NCI-H1436 (cell line): ENCODE measurements at places on chromosomes 5 and 9.

DNA sequence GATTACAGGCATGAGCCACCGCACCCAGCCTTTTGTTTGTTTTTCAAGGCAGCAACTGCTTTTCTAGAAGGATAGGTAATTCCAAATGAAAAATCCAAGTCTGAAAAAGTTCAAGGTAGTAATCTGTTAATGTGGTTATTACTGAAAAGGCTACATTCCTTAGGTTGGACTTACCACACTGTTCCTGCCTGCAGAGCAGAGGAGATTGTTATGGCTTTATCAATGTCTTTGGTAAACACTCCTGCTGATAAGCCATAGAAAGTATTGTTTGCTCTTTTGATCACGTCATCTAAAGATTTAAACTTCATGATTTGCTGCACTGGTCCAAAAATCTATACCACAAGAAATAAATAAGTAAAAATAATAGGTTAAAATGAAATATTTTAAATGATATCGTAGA lies 43.4 kb downstream of the ALDH1A1 start:
- DNase-seq = no peak

GRCh38 chr5:39469777-39470415 lies 45.1 kb upstream of the DAB2 start:
- no peak for DNase-seq

- DNase-seq = no peak
Observed at GRCh38 chr5:462051-462481, 19.1 kb downstream of the EXOC3 start.

DNA sequence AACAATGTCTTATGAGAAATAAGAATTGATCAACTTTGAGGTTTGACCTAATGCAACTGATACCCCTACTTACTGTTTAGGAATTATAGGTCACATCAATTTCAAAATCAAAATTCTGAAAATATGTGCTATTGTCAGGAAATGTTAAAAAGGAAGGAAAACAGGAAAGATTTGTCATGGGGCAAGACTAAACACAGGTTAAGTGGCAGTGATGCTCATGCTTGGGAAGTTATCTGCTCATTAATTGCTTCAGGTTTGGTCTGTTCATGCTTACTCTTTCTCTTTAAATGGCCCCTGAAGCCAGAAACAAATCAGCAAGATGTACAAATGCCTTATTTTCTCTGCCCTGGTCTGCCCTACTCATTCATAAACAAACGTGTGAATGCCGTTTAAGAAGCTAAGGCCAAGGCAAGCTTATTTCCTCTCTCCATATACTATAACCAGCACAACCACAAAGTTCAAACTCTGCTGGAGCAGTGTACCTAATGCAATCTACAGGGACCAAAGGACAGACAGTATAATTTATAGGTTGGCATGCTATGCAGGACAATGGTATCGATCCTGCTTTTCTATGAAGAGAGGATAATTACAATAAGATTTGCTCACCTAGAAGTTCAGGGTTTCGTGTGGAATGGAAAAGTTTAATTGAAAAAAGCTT lies 177.2 kb downstream of the GNAQ start:
- no peak for DNase-seq

GRCh38 chr5:883475-884181 lies 9.0 kb downstream of the BRD9 start:
- no peak for DNase-seq

DNA sequence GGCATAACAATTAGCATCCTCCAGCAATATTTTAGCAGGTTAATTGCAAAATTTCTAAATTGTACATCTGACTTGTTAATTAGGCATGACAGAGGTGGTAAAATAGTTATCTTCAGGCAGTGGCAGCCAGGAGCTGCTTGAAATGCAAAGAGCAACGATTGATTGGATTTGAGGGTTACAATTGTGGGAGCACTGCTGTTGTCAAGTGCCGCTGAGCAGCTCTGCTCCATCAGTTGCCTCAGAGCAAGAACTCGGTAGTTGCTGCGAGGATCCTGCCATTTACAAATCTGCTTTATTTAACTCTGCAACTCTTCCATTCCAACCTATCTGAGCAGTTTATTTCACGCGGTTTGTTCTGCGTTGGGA lies 12.6 kb downstream of the PBX3 start:
- DNase-seq = peak; percentile 50

GRCh38 chr5:68268101-68268851 lies 52.7 kb downstream of the PIK3R1 start:
- DNase-seq = no peak

DNA sequence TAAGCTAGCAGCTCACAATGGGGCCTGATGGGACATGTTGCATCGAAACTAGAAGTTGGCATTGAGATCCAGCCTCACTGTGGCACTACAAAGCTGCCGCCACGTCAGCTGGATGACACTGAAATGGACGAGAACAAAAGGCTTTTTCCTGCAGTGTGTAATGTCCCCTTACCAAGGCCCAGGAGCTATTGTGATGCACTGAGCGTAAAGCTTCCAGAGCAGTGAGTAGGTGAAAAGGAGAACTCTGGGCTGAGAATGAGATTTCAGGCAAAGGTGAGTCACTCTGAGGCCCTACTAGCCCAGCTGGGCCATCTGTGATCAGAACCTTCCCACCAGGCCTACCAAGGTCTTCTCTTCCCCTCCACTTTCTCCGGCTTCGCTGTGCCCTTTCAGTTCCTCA lies 528.1 kb upstream of the KLF4 start:
- no peak for DNase-seq

DNA sequence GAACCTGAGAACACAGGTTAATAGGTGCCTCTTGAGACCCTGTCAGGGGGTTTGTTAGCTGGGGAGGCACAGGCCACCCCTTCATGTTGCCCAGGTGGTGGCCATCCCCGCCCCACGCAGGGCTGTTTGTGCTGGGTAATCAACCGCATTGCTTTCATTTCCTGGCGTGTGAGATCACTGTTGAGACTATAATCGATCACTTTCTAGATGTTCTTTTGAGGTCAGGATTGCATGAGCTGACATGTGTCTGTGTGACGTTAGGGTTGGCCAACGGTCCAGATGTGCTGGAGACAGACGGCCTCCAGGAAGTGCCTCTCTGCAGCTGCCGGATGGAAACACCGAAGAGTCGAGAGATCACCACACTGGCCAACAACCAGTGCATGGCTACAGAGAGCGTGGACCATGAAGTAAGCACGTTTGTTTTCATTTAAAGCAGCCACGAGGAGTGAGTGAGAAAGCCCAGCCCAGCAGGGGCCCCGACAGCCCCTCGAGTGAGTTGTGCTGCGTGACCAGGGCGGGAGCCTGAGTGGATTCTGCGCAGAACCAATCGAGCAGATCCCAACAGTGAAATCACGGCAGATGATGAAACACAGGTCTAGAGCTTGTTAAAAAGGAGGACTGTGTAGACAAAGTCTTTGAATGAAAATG lies 115.0 kb upstream of the CACNA1B start:
- no peak for DNase-seq

GRCh38 chr9:71552480-71552879 lies 215.8 kb downstream of the CEMIP2 start:
- no peak for DNase-seq

- DNase-seq = no peak
Observed at GRCh38 chr9:17839776-17840175, 260.9 kb downstream of the SH3GL2 start.

DNA sequence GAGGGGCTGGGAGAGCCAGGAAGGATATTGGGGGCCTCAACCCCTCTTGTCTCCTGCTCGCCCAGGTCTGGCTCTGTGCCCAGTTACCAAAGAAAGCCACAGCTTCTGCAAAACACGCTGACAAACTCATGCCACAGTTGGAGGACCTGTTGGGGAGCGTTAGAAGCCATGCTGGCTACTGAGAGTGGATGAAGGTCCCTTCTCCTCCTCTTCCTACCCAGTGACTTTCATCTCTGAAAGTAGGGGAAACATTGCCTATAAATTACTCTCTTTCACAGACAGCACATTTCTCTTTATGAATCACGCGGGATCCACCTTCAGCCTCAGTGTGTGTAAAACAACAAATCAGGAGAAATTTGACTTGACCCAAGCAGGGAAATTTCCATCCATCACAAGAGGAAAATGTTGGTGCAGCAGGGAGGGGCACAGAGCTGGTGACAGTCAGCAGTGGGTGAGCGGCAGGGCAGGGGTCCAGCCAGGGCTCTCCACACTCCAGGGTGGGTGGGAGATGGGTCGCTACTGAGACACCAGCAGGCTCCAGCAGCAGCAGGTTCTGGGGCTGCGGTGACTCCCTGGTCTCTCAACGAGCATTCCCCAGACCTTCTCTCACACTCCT lies 181.9 kb downstream of the FGF18 start:
- DNase-seq = no peak

- no peak for DNase-seq
Observed at GRCh38 chr9:71908825-71909224, 2.2 kb downstream of the ABHD17B start.

GRCh38 chr5:114123654-114124053 lies 238.2 kb upstream of the KCNN2 start:
- no peak for DNase-seq

DNA sequence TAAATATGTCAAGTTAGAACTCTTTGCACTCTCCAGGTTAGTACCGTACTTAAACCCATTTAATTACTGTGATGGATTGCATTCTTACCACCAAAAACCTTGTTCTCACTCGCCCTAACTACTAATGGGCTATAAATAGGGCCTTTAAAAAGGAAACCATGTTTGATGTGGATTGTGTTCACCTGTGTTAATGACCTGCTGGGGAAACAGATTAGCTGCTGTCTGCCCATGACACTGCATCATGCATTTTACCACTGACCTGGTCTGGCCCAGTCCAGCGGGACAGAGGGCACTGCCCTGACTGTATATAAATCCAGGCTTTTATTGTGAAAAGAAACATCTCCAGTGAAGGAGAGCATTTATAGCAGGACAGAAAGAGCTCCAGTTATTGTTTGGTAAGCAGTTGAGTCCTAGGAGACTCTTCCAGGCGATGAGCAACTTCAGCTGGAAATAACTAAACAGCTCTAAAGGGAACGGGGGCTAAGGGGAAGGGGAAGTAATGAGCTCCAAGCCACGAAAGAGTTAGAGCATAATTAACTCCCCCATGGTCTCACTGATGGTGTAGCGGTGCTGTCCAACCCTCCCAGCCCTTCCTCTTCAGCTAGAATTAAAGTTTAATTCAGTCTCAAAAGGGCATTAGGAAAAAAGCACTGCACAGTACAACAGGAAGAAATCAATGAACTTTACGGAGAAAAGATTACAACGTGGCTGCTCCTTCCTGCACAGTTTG lies 303.1 kb downstream of the ENC1 start:
- no peak for DNase-seq

- peak; percentile 3 for DNase-seq
Observed at GRCh38 chr9:95137587-95138145, 179.8 kb downstream of the FANCC start.

DNA sequence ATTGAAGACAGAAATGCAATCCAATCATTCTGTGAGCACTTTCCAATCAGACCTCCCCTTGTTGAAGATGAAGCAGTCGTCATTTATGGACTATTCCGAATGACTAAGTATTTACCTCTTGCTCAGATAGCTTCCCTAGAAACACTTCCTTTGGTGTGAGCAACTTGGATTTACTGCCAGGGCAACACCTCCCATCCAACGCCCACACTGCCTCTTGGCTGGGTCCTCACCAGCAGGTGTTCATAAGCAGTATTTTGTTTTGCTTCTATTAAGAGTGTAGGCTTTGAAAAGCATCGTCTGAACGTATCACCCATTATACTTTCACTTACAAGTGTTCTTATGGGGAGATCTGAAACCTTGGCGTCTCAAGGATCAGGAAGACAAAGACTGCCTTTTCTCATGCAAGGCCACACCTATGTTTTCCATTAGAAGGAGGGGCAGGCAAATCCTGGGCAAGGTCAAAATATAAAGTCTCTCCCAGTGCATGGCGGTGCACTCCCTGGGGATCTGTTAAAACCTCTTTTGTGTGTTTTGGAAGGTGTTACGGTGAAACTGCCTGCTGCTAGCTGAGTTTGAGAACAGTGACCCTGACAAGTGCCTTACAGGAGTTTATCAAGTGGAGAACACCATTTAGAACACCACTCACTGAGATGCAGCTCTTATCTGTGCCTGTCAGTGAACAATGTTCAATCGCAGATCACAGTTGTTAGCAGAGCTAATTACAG lies 10.6 kb upstream of the MARCHF3 start:
- peak; percentile 64 for DNase-seq

DNA sequence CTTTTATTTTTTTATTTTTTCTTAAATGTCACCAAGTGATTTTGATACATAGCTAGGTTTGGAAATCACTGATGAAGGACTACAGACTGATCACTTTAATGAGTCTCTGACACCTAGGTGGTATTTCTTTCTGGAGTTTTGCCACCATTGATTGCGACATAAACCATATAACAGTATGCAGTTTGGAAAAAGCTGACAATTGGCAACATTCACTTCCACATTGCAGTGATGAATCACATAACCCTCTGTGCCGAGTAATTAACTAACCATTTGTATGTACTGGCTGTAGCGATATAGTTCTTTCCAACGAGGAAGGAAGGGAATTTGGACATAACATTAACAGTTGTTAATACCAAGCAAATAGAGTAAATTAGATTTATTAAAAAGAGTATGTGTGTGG lies 222.9 kb upstream of the EFNA5 start:
- no peak for DNase-seq

- DNase-seq = no peak
Observed at GRCh38 chr5:33725806-33726205, 166.0 kb downstream of the ADAMTS12 start.

- DNase-seq = no peak
Observed at GRCh38 chr9:128275198-128276007, at the start of gene GOLGA2. Gene GOLGA2 (minus strand): TSS chr9:128276007. CDS start chr9:128275976, 31 bp downstream.

DNA sequence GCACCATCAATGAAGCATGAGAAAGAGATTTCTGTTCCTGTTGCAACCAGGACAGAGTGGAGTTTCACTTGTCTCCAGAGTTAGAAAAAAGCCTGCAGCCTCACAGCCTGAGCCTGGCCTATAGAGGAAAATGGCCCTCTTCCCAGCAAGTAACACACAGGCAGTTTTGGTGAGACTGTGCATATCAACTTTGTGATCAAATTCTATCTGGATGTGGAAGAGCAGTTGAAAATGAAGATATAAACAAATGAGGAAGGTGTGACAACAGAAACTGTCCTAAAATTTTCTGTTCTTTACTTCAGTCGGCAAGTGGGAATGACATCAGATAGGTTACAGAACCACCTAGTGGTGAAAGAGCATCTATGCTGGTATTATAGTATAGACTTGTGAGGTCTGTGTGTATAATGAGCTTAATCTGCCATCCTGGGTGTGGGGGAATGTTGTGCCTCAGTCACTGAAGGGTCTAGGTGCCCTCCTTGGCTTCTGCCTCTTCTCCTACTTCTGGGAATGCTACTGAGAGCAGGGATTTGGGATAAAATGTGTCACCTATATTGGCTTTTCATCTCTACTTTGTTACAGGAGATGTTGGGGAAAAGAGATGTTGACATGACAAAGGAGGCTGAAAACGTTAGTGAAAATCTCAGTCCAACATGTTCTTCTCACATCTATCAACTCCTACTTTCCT lies 28.2 kb downstream of the YIPF5 start:
- peak; percentile 50 for DNase-seq

- no peak for DNase-seq
Observed at GRCh38 chr5:73280386-73280785, 107.4 kb downstream of the TMEM174 start.
